Activated T-helper 1 cell treated with anti-CD3 and anti-CD28 coated beads, Interleukin-2, amount 50 U/mL, for 16 hours (primary cell): ENCODE measurements at places on chromosomes 1 and 21.

DNA sequence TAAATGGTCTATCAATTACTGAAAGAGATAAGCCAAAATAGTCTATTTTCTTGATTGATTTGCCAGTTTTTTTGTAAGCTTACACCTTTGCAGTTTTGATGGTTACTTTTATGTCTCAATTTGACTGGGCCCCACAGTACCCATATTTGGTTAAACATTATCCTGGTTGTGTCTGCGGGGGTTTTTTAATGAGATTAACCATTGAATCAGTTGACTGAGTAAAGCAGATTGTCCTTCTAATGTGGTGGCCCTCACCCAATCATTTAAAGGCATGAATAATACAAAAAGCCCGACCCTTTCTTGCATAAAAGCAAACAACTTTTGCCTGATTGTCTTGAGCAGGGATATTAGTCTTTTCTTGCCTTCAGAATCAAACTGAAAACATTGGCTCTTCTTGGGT is 650.0 kb upstream of the RGS18 start:
- no peak for DNase-seq

DNA sequence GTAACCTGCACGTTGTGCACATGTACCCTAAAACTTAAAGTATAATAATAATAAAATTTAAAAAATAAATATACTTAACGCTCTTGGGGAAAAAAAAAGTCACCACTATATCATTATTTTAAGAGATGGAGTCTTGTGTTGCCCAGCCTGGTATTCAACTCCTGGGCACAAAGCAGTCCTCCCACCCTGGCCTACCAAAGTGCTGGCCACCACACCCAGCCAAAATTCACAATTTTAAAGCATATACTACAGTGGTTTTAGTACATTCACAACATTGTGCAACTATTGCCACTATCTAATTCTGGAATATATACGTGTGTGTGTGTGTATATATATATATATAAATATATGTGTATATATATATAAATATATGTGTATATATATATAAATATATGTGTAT is 5.9 kb downstream of the HMGN2 start:
- no peak for DNase-seq

DNA sequence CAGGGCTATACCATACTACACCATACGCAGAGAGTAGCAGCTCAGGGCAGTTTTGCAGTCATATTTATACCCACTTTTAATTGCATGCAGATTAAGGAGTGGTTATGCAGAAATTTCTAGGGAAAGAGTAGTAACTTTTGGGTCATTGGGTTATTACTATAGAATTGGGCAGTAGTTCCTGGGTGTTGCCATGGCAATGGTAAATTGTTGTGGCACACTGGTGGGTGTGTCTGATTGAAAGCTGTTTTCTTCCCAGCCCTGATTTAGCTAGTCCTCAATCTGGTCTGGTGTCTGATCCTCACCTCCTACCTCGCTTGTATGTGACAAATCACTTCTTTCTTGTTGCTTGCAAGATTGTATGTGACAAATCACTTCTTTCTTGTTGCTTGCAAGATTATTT is 30.5 kb downstream of the CYP4A11 start:
- DNase-seq, result no peak

- DNase-seq, result no peak
Measured at GRCh38 chr1:162873671-162874666, 13.0 kb upstream of the CCDC190 start.

DNA sequence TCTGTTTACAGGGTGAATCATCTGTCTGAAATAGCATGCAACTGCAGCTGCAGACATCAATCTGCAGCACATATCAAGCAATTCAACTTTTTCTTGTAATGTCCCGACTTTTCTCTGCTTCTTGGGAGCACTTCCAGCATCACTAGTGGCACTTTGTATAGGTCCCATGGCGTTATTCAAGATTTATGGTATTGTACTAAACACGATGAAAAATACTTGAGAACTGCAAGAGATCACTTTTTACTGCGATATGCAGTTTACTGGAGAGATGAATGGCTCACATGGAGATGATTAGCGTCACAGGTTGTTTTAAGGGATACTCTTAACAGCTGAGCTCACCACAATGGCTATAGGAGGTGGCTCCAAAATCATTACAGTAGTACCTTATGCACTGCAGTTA is 7.2 kb upstream of the SCMH1 start:
- DNase-seq, result no peak

GRCh38 chr1:156246241-156246780 is 1.5 kb downstream of the PAQR6 start:
- no peak for DNase-seq

GRCh38 chr1:149962039-149962647 is 25.5 kb upstream of the MTMR11 start:
- DNase-seq, result no peak

DNA sequence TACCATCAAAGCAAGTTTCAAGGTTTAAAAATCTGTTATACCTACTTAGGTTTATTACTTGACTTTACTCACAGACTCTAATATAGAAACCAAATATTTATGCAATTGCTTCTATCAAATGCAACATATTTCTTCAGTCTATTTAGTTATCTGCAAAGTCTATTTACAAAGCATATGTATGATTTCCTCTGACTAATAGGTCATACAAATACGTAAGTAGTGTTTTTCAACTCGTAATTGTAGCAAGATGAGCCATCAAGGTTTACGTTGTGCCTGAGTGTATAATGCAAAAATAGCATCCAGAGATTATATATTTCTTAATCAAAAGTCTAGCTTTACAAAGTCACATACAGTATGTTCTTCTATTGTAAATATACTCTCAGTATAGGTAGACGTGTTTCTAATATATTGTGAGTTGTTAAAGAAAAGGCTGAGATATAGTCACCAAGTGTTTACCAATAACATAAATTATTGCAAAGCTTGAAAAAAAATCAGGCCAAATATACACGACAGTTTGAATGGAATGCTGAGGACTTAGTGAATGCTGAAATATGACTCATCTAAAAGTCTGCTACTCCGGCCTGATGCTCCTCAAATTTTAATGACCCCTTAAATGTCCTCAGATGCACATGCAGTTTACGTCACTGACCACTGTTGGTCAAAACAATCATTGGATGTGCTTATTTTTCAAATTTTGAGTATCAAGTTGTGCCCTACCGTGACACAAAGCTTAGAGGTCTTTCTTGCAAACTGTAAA is 48.4 kb downstream of the ADAMTS5 start:
- no peak for DNase-seq

DNA sequence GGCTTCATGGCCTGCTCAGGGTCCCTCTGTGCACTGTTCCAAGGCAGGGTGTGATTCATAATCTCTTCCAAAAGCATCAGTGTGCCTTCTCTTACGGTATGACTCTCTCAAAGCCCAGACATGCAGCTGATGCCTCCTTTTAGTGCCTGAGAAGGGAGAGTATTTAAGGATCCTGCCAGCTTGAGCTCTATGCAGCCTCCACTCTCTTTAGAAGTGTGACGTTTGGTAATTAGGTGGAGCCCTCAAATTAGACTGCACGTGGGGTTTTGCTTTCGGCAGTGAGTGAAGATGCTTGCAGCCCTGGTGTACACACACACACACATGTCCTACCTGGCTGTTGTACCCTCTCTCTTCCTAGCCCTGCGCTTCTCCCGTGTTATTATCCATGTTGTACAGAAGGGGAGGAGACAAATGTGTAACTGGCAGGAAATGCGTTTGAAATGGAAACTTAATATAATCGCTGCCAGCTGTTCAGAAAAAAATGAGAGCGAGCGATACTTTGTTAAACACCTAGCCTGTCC is 2.6 kb upstream of the C1orf174 start:
- no peak for DNase-seq
